ENCODE measurements at places on chromosomes 2 and 18. TPM values are rescaled to one million over a fixed set of nuclear protein-coding genes. Genes with fewer than 3 reads are reported as not detected.

Gene SLC38A11
- total RNA-seq = 0.41 TPM

Gene BMP10
- total RNA-seq = 1.4 TPM

Gene SULT6B1
- not detected for total RNA-seq

GRCh38 chr2:99867770-99868169 lies 274.6 kb downstream of the AFF3 start:
- DNase-seq = no peak

DNA sequence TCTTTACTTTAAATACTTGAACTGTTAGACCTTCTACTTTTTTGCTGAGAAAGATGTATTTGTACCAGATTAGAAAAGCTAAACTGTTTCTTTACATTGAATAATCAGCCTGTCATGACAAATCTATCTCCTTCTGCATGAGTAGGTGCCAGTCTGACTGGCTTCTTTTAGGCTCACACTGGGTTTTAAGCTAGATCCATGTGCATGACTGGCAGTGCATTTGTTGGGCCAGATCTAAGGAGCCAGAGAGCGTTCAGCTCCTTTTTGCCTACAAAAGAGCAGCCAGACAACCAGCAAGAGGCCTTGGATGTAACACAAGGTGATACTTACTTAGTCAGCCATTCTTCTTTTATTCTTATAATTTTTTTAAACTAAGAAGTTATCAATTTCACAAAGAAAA lies 82.0 kb upstream of the OTX1 start:
- no peak for DNase-seq

GRCh38 chr2:28612131-28612812 lies 116.4 kb downstream of the PLB1 start:
- DNase-seq = no peak

DNA sequence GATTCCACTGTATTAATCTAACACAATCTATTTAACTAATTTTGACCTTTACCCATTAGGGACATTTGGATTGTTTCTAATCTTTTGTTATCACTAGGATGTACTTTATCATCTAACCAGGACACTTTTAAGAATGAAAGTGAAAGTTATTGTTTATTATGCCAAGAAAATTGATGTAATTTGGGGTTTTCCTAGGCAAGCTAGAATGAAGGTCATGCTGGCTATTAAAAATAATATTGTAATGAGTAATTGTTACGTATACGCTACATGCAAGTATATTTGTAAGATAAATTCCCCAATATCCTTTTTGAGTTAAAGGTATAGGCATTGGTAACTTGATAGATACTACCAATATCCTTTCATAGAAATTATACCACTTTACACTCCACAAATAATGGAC lies 74.6 kb downstream of the COL5A2 start:
- no peak for DNase-seq
